CD4-positive, alpha-beta T cell treated with Interleukin-15 for 4 hours (primary cell): ENCODE measurements at places on chromosomes 5 and 9.

DNA sequence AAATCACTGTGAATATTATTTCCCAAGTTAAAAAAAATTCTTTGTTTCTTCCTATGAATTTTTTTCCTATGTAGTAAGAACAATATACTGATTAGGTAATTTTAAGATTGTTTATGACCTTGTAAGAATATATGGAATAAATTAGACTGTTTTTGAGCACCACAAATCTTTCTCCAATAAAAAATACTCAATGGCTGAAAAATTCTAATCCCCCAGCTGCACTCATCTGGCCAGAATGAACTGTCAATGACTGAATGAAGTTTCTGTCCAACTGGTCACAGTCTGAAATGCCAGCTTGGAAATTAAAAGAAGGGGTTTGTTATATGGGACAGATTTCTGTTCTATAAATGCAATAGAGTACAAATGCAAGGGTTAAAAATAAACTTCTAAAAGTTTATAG is 569.5 kb upstream of the SEMA6A start:
- no peak for DNase-seq

GRCh38 chr5:159908591-159908940 is 7.7 kb upstream of the ADRA1B start:
- no peak for DNase-seq

GRCh38 chr5:80048084-80048780 is 13.1 kb downstream of the THBS4 start:
- DNase-seq, result no peak

DNA sequence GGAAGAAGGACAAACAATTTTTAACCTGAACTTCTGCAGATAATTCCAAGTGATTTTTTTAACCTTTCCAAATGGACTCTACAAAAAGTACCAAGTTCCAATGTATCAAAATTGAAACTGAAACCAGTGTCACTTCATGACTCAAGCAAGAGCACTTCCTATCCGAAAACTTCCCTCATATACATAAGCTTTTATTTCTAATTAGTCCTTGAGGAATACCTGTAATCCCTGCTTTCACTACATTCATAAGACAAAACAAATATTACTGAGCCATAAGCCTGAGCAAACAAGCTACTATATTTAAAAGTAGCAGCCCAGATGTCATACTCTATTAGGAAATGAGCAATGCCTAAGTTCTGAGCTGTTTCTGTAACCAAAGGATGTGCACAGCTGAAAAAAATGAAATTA is 224.4 kb downstream of the EBF1 start:
- no peak for DNase-seq

DNA sequence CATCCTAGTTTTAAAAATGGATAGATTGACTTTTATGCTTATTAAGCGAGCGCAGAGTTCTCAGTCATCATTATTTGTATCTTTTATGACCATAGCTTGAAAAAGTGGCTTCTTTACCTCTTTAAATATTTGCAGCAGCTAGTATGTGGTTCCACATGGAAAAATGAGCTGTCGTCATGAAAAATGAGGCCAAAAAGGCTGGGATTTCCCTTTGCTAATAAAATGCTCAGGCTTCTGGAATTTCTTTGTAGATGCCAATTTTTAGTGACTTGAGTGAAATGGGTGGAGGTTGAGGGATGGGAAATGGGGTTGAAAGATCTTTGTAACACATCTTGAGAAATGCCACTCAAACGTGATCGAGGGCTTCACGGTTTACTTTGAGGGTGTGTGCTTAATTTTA is 35.2 kb downstream of the RAI14 start:
- DNase-seq, result no peak

GRCh38 chr5:131381021-131381420 is 117.2 kb downstream of the CDC42SE2 start:
- no peak for DNase-seq

DNA sequence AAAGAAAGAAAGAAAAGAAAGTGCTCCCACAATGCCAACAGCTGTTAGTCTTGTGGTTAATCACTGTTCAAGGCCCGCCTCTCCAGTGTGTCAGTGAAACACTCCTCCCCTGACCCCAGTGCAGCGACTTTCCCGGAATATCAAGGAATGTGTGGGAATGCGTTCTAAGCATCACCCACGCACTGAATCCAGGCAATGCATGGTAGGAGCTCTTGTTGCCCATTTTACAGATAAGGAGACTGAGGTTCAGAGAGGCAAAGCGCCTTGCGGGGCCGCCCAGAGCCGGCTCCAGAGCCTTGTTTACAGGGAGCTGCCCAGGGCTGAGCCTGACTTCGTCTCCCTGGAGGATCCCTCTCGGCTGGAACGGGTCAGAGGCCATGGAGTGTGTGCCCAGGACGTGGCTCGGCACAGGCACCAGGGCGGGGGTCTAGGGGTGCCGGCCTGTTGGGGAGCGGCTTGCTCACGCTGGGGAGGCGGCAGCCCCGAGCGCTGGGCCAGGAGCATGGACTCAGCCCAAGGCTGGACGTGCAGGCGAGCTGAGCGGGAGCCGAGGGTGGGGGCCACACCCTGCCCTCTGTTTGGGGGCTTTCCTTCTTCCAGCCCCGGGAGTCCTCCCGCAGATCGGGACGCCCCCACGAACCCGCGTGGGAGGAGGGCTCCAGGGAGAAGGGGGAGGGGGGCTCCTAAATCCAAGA is 823 bp downstream of the ST6GALNAC6 start:
- no peak for DNase-seq

- no peak for DNase-seq
Observed at GRCh38 chr5:67805666-67806348, 409.7 kb upstream of the PIK3R1 start.

GRCh38 chr9:113922160-113922559 is 46.1 kb downstream of the ZNF618 start:
- no peak for DNase-seq

- DNase-seq, result peak; percentile 70
Observed at GRCh38 chr9:97710356-97711222, 13.4 kb upstream of the XPA start.
